ENCODE measurements at places on chromosomes 13 and 19. TPM values are rescaled to one million over a fixed set of nuclear protein-coding genes. Genes with fewer than 3 reads are reported as not detected.

RCBTB2 gene
- total RNA-seq: 4.3 TPM

FFAR3 gene
- not detected for total RNA-seq

- H3K4me3 ChIP-seq: no peak overlapping the region
- H3K4me1 ChIP-seq: peaks cover 5% of the 10 kb centered on the region
- no peak for DNase-seq
- H3K27ac ChIP-seq: no peak overlapping the region
- H3K27me3 ChIP-seq: no peaks in the 10 kb centered on the region
- no peaks in the 10 kb centered on the region for H3K36me3 ChIP-seq
These were observed 4.6 kb upstream of the EPS15L1 start for GRCh38 chr19:16476401-16476800.

DNA sequence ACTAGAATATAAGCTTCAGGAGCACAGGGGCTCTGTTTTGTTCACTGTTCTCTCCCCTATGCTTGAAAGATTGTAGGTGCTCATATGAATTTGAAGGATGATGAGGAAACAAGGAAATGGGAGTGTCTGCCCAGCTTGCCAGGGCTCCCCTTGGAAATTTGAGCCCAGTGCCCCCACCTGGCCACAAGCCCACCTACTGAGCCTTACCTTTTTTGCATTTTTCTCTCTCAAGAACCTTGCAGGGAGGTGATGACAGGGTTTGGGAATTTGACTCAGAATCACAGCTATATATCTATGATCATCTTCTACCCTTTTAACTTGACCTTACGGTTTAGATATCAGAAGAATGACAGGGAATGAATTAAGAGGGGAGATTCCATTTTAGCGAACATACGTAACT lies 33.8 kb downstream of the SERP2 start:
- DNase-seq: no peak
- no peak overlapping the region for H3K4me3 ChIP-seq
- H3K4me1 ChIP-seq: peaks cover 6% of the 10 kb centered on the region
- no peaks in the 10 kb centered on the region for H3K27me3 ChIP-seq

DNA sequence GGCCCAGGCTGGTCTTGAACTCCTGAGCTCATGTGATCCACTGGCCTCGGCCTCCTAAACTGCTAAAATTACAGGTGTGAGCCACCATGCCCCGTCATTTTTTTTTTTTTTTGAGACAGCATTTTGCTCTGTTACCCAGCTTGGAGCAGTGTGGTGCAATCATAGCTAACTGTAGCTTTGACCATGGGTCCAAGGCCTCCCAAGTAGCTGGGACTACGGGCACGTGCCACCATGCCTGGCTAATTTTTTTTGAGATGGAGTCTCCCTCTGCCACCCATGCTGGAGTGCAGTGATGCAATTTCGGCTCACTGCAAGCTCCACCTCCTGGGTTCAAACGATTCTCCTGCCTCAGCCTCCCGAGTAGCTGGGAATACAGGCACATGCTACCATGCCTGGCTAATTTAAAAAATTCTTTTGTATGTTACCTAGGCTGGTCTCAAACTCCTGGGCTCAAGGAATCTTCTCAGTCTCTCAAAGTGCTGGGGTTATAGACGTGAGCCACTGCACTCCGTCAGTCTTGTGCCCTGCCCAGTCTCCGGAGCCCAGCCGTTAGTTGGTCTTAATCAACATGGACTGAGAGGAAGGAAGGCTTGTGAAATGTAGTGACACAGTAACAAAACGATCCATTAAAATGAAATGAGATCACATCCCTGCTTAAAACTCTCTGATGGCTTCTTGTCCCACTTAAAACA lies 1.4 kb upstream of the LRG1 start:
- H3K27ac ChIP-seq: no peak overlapping the region
- no peak for DNase-seq
- no peaks in the 10 kb centered on the region for H3K4me1 ChIP-seq
- H3K4me3 ChIP-seq: no peak overlapping the region
- H3K36me3 ChIP-seq: no peaks in the 10 kb centered on the region

DNA sequence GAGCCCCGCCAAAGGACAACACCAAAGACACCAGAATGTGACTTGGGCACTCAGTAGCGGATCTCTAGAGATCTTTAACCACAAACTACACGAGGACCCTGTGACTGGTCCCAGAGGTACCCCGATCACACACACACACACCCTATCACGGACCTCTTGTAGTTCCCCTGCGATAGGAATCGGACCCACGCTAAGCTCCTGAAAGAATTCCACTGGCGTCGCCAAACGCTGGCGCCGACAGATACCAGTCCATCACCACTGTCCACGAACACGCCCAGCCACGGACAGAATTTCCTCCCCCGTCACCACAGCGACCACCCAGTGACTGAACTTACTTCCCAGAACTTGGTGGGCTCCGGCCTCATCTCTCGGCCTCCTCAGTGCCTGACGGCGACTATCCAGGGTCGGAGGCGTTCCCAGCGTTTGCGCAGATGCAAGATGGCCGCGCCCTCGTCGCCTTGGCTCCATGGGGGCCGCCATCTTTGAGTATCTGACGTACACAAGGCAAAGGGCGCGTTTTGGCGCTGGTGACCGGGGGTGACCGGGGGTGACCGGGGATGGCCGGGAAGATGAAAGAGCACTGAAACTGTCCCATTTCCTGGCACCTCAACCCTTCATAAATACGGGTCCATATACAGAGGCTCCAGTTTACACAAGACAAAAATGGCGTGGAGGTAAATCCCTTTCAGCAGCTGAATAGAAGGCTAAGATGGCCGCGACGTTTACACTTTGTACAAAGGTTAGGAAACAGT lies at the start of gene ZNF615:
Gene ZNF615, minus strand, starts transcription at position 406 of the 752 bp plus-strand sequence. CDS start 4,500 bp downstream, outside the sequence.
- H3K27ac ChIP-seq: peak within 1 kb of the TSS; percentile 81
- H3K4me1 ChIP-seq: peaks cover 7% of the 10 kb centered on the region
- no peaks in the 10 kb centered on the region for H3K27me3 ChIP-seq
- peak within 1 kb of the TSS; percentile 98 for H3K4me3 ChIP-seq

All from astrocyte (in vitro differentiated cells and primary cell).